ENCODE measurements at places on chromosomes 2 and 18.

DNA sequence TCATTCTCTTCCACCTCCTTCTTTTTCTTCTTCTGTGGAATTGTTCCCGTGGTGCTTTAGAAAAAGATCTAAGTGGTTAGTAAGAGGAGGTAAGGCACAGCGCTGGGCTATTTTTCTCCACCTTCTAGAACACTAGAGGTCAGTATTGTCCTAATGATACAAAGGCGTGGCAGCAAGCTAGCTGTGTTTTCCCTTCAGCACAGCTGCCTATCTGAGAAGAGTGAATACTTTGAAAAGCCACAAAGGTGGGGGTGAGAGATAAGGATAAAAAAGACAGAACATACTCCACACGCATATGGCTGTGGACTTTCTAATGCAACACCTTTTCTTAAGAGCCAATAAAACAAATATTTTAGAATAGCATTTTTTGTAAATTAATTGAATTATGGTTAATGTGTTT lies 2.1 kb downstream of the CNTNAP5 start:
- peak; percentile 94 for DNase-seq

- no peak for DNase-seq
Observed at GRCh38 chr18:48689548-48689947, 150.7 kb downstream of the CTIF start.

DNA sequence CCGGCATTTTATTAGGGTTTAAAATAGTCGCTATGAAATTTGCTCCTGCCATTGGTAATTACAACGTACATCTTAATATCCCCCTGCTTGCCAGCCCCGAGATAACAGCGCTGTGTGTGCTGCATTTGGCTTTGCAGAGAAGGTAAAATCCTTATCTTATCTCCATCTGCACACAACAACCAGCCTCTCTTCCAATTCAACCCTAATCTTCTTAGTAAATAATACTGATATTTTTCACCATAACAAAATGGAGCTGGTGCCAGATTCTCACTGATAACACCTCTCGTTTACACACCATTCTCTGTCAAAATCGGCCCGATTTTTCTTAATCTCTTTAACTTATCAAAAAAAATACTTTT lies 61.4 kb upstream of the SIX3 start:
- DNase-seq: no peak

DNA sequence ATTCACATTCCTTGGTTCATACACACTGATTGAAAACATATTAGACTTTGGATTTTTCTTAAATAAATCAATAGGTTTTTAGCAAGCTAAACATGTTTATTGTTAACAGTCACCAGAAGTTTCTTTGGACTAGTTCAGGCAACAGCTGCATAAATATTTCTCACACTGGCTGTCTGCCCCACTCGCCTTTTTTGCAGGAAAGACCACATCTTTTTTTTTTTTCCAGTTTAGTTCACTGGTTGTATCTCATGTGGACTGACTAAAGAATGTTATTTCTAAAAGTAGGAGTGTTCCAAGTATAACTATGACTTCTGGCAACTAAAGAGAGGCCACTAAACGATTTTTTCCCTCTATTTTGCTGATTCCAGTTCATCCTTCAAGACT lies 31.1 kb downstream of the SLC40A1 start:
- DNase-seq: no peak

DNA sequence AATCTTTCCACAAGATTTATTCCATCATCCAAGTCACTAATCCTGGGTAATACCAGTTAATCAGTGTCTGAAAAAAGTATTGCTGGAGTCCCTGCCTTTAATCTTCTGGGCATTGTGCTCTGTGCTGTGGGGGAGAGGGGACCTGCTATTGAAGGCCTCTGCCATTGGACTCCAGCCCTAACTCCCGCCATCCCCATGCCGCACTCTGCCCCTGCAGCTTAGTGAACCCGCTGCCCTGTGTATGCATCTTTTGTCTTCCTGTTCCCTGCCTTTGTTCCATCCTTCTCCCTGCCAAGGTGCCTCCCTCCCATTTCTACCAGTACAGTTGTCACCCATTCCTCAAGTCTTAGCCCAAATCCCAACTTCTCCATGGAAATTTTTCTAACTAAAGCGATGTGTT lies 113.8 kb upstream of the EPAS1 start:
- DNase-seq: no peak

DNA sequence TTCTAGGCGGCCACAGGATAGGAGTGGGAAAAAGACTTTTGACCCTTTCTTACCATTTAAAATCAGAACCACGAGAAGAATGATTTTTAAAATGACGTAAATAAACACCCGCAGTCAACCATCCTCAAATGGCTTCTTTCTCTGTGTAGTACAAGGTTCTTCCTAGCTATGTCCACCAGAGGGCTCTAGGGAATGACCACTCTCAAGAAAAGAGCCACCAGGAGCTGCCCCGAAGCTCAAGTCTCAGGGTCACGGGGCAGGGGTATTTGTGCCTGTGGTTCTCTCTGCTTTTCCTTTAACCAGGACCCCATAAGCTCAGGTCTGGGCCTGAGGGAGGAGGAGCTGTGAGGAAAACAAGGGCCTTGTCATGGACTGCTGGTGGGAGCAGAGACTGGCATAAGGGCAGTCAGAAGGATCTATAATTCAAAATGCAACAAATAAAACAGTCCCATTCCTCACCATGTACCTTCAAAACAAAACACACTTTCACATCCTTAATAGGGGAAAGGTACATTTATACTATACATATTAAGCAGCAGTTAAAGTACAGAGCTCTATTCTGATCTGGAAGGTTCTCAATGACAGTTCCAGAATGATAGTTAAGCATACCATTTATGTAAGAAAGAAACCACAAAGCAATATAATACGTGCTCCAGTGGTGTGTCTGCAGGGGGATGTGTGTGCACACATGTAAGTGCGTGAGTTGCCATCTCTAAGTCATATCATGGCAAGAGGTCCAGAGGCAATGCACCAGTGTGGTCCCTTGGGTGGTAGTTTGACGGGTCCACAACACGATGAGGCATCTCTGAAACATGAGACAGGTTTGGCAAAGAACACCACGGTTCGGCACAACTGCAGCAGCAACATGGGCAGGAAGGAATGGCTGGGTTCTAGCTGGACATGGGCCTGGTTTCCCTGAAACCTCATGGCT lies 18.6 kb downstream of the LYPD1 start:
- DNase-seq: peak; percentile 53

DNA sequence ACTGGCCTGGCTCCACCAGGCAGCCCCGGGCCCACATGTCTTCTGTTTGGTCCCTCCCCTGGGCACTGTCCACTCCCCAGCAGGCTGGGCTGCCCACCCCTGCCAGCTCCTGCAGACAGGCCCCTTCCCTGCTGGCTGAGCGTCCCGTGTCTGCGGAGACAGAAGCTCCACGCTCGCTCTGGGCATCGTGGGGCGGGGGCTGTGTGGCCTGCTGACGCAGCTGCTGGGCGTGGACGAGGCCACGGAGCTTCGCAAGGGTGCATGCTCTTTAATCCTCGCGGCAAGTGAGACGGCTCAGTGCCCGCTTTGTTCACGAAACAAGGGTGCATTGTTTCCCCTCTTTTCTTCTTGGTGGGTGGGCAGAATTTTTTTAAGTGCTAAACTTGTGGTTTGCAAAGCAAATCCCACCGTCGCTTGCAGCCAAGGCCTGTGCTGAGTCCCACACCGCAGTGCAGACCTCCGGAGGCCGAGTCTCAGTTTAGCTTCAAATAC lies 132.8 kb upstream of the CTDP1 start:
- DNase-seq: no peak

GRCh38 chr2:180735799-180736198 lies 244.6 kb upstream of the UBE2E3 start:
- no peak for DNase-seq

- DNase-seq: no peak
Observed at GRCh38 chr2:241161646-241162281, 11.5 kb downstream of the PPP1R7 start.

GRCh38 chr18:9766076-9766481 lies 58.0 kb downstream of the RAB31 start:
- DNase-seq: no peak

DNA sequence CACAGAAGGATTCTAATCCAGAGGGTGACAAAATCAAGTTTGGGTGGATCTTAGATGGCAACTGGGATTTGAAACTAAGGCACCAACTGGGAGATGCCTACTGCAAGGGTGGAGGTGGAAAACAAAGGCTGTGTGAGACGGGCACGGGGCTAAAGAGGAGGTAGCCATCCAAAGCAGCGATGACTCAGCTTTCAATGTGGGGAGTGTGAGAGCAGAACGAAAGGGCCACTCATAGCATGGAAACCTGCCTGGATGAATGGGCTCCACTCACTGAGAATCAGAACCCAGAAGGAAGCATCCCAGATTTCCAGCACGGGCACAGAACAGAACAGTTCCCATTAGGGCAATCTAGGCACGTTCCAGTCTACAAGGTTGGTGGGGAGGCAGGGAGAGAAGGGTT lies 159.5 kb downstream of the COL4A4 start:
- DNase-seq: no peak

GRCh38 chr2:79789811-79790210 lies 277.0 kb downstream of the CTNNA2 start:
- no peak for DNase-seq

- DNase-seq: no peak
Observed at GRCh38 chr2:10273215-10274175, 29.2 kb upstream of the HPCAL1 start.

- DNase-seq: no peak
Observed at GRCh38 chr2:168200930-168201583, 46.3 kb downstream of the STK39 start.

- no peak for DNase-seq
Observed at GRCh38 chr2:96809216-96809882, 6.7 kb upstream of the CNNM3 start.

DNA sequence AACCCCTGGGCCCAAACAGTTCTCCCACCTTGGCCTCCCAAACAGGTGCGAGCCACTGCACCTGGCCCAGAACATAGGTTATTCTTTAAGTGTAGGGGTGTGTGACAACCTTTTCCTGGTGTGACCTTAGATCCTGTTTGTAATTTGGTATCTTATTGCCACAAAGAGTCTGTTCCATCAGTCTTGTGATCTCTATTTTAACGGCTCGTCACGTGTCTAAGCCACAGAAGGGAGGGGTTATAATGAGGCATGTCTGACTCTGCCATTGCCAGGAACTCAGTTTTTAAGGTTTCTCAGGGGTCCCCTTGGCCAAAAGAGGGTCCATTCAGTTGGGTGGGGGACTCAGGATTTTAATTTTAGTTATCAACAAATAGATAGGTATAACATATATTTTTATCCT lies 4.4 kb upstream of the ALS2 start:
- DNase-seq: peak; percentile 84

GRCh38 chr18:37663446-37663845 lies 97.8 kb upstream of the CELF4 start:
- DNase-seq: no peak

GRCh38 chr2:109129921-109130722 lies 1.1 kb downstream of the SH3RF3 start:
- DNase-seq: no peak

- peak; percentile 75 for DNase-seq
Observed at GRCh38 chr2:133171393-133172004, 396.8 kb downstream of the NCKAP5 start.

- DNase-seq: no peak
Observed at GRCh38 chr2:68722712-68723111, 11.9 kb upstream of the ARHGAP25 start.

GRCh38 chr2:73117441-73117840 lies 4.7 kb upstream of the RAB11FIP5 start:
- DNase-seq: no peak

GRCh38 chr18:45009756-45010155 lies 329.1 kb downstream of the SETBP1 start:
- no peak for DNase-seq

DNA sequence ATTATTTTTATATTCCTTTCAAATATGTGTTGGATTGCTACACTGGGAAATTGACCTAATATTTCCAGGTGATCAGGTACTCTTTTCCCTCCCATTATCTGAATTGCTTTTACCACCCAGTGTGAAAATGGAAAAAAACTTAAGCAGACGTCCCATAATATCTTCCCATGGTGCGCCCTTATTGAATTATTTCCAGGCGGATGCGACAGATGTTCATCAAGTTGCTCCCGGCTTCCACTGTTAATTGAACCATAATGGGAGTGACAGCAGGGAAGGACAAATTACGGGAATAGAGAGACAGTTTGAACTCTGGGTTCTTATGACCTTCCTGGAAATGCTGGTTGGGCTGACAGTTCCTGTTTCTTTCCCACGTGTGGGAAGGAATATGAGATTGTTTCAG lies 93.3 kb downstream of the THSD7B start:
- DNase-seq: no peak
